ENCODE measurements at places on chromosomes 6 and 20.

DNA sequence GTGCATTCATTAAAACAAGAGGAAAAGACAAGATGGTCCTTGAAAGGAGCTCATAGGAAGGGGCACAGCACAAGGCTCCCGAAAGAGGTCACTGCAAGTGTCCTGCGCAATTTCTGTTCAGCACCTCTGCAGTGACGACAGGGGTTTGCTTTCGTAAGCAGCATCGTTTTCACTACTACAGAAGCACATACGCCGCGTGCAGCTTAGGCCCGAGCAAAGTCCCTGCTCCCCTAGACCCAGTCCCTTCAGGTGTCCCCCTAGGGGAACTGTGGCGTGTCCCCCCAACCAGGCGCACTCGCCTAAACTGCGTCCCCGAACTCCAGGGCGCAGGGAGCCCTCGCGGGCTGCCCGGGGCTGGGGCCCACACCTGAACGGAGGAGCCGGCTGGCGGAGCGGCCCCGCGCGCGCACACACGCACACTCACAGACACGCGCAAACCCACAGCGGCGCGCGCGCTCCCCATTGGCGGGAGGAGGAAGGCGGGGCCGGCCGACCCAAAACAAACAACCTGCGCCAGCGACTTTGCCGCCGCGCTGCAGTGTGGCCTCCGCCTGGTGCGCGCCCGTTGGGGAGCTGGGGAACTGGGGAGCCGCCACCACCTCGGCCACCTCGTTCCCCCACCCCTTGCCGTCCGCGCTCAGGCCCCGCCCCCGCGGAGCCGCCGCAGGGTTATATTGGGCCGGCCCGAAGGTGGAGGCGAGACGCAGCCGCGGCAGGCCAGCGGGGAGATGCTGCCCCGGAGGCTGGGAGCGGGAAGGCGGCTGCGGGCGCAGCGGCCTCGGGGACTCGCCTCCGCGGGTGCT lies at the start of gene FOXQ1:
Gene FOXQ1 (plus strand): TSS at position 699 of the 803 bp plus-strand sequence. CDS start 607 bp downstream, outside the sequence.
- DNase-seq: no peak

- no peak for DNase-seq
Measured at GRCh38 chr6:87397656-87398055, 10.1 kb upstream of the CFAP206 start.

DNA sequence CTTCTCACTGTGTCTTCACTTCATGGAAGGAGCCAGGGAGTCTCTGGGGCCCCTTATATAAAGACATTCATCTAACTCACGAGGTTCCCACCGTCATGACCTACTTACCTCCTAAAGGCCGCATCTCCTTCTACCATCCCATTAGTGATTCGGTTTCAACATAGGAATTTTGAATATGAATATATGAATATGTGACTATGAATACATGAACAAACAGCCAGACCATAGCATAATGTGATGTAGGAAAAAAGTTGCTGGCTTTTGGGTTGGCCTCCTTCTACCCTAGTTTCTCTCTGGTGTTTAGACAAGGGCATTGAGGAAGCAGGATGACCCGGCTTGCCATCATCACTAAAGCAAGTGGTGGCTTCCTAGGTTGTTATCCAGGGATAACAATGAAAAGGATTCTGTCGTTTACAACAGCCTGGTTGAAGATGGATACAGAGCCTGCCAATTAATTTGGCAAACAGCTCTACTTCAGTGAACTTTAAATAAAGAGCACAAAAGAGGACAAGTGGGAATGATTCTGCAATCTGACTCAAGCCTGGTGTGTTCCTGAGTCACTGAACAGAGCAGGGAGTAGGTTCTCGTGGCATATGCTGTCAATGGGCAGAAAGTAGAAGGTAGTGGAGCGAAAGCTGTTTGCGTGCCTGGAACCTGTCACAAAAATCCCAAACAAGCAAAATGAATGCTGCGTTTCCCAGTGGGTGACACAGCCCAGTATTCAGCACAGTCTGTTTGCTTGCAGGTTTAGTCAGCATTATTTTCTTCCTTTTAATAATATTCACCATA lies 44.0 kb upstream of the DOK5 start:
- DNase-seq: no peak

DNA sequence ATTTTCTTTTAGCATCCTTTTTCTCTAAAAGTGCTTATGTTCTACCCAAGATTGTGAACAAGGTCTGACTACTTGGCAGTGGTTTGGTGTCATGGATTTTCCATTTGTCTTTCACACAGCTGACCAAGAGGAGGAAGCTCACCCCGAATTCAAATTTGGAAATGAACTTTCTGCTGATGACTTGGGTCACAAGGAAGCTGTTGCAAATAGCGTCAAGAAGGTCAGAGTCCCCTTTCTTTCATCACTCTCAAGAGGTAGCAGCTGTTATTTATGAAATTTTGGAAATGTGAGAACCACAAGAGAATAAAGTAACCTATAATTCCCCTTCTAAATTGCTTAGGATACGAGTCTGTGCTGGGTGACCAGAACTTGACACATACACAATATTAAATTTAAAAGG lies 113.0 kb upstream of the LAMP5 start:
- DNase-seq: no peak

- no peak for DNase-seq
Measured at GRCh38 chr6:141953072-141953471, 179.7 kb upstream of the GJE1 start.

- DNase-seq: no peak
Measured at GRCh38 chr6:140540743-140541142, 1166.3 kb upstream of the CITED2 start.

GRCh38 chr6:86448398-86448797 lies 488.9 kb upstream of the HTR1E start:
- DNase-seq: no peak

DNA sequence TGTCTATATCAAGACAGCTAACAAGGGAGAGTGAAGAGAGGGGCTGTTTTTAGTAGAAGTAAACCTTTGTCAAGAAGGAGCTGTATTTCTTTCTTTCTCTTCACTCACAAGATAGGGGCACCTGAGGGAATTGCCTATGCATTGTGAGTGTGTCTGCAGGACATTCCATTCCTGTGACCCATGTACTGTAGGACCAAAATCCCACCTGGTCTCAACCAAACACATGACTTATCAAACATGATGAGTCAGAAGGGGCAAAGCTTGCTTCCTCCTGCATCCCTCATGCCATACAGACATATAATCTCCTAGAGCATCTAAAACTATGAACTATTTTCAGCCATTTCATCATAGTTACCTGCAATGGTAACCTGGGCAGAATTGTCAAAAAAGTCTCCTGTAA lies 21.8 kb downstream of the PKHD1 start:
- no peak for DNase-seq

GRCh38 chr6:128033156-128033555 lies 132.3 kb upstream of the THEMIS start:
- no peak for DNase-seq

GRCh38 chr6:5729080-5729434 lies 277.7 kb downstream of the NRN1 start:
- no peak for DNase-seq

GRCh38 chr20:59585714-59586409 lies 18.5 kb upstream of the PHACTR3 start:
- no peak for DNase-seq
